ENCODE measurements at places on chromosomes 12 and 14.

- DNase-seq = peak; percentile 99
Measured at GRCh38 chr14:69643430-69644200, 32.2 kb downstream of the SUSD6 start.

DNA sequence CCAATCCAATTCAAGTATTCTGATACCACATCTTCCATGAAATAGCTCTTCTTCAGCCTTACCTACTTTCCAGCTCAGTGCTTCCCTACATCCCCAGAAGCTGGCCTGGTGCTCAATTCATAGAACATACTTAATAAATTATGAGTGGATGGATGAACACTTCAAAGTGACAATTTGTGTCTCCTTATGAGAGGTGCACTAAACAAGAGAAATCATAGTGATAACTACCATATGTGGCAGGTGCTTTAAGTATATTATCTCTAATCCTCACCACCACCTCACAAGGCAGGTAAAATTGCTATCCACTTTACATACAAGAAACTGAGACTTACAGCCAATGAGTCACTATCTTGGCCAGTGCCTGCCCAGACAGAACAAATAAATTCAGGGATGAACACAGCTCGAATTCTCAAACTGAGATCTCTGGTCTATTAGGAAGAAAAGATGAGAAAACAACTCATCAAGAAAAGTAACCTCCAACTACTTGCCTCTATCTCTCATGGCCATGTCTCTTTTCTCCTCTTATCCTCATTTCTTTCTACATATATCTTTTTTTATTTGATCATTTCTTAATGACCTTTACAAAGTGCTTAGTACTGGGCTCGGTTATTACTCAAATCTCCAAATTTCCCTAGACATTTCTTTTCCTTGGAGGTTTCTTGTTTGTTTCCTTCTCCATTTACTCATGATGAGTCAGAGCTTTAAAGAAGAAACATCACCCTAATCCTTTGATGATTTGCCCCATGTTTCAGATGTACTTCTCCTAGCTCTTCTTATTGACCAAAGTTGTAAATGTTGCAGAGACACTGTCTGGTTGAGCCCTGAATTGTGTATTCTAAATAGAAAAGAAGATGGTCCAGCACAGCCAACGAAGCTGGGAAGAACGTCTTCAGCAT lies 161.5 kb downstream of the RPS29 start:
- no peak for DNase-seq

GRCh38 chr14:54332490-54332889 lies 64.3 kb upstream of the CDKN3 start:
- no peak for DNase-seq

- DNase-seq = no peak
Measured at GRCh38 chr12:120378036-120378435, 9.1 kb upstream of the MSI1 start.

- no peak for DNase-seq
Measured at GRCh38 chr12:88805286-88805685, 225.0 kb upstream of the KITLG start.

DNA sequence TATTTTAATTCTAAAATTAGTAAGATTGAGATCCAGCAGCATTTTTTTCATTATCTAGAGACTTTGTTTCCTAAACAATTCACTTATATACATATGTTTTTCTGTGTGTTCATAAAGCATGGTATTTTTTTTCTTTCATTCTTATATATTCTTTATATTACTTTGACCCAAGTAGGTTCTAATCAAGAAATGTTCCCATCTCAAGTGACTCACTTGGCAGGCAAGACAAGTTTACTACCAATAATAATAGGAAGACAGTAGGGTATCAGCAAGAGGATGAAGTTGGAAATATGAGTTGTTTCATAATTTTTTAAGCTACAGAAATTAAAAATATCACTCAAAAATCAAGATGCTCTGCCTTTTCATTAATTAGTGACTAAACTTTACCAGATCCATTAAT lies 613.4 kb upstream of the ATP2B1 start:
- DNase-seq = no peak

- DNase-seq = no peak
Measured at GRCh38 chr14:33679461-33680225, 271.2 kb downstream of the EGLN3 start.

GRCh38 chr12:93080994-93081809 lies 152.1 kb upstream of the EEA1 start:
- no peak for DNase-seq

- DNase-seq = peak; percentile 73
Measured at GRCh38 chr14:104694991-104695659, 5.7 kb downstream of the INF2 start.

- peak; percentile 68 for DNase-seq
Measured at GRCh38 chr14:23327947-23328744, 6.9 kb downstream of the PABPN1 start.

DNA sequence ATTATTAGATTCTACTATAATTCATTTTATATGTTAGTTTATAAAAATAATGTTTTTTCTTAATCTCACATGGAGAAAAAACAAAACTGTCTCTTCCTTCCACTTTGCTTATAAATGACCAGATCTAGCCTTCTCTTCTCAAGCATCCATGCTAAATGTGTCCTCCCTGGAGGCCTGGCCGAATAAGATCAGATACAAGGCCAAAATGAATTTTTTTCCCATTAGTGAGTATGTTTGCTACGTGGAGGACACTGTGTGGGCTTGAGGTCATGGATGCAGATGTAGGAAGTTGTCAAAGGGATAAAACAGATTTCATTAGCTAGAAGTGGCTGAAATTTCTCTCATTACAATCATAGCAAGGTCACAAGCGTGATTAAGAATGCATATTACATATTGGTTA lies 1244.9 kb upstream of the SEL1L start:
- no peak for DNase-seq

DNA sequence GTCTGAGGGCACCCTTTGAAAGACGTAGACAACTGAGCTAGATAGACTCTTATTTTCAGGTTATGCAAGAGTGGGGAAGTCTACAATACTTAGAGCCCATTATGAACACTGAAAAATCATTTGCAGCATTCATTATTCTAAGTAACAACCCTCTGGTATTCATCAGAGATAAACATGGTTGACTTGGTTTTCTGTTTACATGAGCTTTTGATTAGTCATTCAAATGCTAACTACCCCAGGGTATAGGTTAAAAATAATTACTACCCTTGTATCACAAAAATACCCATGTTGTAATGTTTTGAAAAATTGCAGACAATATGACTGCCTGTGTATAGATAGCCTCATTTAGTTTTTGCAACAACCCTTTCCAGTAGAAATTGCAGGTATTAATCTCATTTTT lies 78.5 kb downstream of the PPFIBP1 start:
- DNase-seq = no peak

GRCh38 chr14:59529189-59529588 lies 44.9 kb downstream of the JKAMP start:
- DNase-seq = no peak

- no peak for DNase-seq
Measured at GRCh38 chr12:5710260-5710878, 234.7 kb downstream of the ANO2 start.

DNA sequence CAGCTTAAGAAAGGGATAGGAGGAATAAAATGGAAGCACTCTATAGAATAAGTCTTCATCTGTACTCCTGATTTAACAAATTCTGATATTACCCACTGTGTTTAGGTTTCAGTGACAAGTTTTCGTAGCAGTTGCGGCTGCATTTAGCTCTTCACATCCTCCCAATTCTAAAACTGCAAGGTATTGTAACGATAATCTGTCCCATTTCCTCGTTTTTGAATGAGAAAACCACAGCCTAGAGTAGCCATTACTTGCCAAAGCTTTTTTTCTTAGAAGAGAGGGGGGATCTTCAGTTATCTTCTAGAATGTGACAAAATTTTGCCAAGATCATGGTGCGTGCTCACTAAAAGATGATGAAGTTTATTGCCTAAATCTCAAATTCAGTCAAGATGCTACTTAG lies 155.8 kb downstream of the PDE3A start:
- no peak for DNase-seq

- peak; percentile 39 for DNase-seq
Measured at GRCh38 chr14:53450871-53451270, 297.7 kb upstream of the DDHD1 start.

DNA sequence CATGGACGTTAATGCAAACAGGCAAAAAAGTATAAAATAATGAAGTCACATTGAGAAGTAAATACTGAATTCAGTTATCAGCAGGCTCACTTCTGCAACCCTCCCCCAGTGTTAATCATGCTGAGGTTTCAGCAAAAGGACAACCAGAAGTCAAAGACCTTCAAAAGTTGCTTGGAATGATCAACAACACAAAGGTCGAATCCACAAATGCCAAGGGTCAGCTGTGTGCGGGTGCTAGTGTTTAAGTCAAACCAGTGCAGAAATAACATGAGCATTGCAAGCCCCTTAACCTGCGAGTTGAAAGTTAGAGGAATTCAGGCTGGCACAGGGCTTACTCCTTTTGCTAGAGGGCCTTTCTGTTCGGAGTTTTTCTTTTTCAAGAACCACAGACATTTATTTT lies 436.7 kb upstream of the SEL1L start:
- DNase-seq = no peak

DNA sequence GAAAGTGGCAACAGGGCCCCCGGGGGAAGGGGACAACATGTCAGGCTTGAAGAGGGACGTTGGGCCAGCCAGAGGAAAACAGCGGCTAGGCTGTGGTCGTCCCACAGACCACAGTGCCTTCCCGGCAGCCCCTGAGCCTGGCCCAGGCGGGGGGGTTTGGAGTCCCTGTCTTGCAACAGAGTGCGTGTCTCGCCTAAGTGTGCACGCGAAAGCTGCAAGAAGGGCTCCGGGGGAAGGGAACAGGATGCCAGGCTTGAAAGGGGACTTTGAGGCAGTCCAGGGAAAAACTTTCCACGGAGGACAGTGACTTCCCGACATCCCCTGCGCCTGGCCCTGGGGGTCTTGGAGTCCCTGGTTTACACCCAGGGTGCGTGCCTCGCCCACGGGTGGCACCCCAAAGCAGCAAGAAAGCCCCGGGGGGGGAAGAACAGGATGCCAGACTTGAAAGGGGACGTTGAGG lies 157.5 kb upstream of the ALG10B start:
- DNase-seq = no peak

GRCh38 chr12:68375756-68376695 lies 43.9 kb upstream of the MDM1 start:
- no peak for DNase-seq

DNA sequence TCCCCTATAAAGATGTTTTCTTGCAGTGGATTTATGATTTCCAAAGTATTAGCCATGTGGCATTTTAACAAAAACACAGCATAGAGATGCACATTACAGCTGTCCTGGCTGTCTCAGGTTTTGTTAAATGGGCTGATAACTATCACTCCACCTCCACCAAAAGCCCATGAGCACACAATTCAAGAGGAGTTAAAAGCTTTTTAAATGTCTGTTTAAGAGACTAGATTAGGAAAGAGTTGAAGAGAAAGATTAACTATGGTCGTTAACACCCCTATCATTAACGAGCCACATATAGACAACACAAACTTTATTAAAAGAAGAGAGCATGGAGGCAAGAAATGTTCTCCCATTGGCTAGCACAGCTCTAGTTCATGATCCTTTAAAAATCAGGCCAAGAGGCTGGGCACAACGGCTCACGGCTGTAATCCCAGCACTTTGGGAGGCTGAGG lies 14.5 kb downstream of the CBX5 start:
- no peak for DNase-seq

GRCh38 chr14:62269204-62269603 lies 507.0 kb downstream of the SNAPC1 start:
- DNase-seq = no peak

DNA sequence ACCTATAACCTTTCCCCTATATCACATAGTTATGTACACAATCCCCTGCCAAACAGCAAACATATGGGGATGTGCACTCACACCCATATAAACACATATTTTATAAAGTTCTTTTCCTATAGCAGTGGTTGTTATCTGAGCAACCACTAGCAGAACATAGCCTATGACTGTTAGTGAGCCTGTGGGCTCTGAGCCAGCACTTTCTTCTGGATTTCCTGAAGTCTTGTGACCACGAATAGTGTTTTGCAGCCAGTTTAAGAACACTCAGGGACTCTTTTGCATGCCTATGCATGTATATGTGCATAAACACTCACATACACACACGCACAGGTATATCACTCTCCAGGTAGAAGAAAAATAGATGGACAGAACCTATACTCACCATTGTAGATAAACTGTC lies 17.1 kb downstream of the TESPA1 start:
- no peak for DNase-seq

DNA sequence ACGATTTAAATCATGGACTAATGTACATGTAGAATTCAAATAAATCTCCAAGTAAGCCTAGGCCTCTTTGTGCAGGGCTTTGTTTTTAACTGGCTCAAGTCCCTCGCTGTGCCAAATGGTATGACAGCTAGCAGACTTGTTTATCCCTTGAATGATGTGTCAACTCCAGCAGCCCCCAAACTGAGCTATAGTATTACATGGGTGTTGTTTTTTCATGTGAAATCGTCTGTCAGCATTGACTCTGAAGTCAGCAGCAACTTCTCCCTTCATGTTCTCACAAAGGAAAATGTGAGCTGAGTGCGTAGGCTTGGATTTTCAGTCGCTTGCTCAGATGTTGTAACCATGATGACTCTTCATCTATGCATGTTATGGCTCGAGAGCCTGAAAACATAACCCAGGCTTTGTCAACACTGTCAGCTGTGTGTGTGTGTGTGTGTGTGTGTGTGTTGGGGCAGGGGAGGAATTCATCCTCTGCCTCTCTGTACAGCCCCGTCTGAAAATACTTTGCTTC lies 73.3 kb downstream of the PTHLH start:
- DNase-seq = no peak

- no peak for DNase-seq
Measured at GRCh38 chr12:9244894-9245293, 36.7 kb upstream of the PZP start.

DNA sequence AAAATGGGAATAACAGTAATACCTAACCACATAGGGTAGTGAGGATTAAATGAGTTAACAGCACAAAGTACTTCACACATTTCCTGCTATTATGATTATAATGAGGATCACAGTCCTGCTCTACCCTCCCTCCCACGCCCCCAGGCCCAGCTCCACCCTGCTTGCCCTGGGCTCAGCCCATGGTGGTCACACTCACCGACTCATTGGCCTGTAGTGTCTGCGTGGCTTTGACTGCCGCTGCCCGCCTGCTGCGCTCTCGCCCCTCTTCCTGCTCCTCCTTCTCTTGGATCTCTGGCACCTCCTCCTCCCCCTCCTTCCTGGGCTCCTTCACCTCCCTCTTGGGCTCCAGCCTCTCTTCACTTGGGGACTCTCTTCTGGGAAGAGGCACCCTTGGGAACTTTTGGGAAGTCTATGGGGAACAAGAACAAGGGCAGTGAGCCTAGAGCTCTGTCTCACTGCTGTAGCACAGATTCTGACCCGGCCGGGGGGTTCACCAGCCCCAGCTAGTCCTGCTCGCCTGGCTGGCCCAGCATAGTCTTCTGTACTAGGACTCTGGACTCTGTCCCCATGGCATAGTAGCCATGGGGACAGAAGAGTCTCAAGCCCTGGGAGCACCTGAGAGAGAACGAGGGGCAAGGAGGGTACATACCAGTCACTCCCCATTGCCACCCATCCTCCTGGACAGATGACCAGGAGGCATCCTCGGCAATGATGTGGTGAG lies 7.1 kb upstream of the PNMA1 start:
- DNase-seq = no peak

GRCh38 chr12:7076493-7076892 lies 15.8 kb downstream of the C1R start:
- DNase-seq = no peak

Measured in NCI-H2081 (cell line).